ENCODE measurements at places on chromosomes 13 and 19.

- DNase-seq: no peak
Measured at GRCh38 chr19:5881543-5882299, 11.4 kb upstream of the FUT5 start.

DNA sequence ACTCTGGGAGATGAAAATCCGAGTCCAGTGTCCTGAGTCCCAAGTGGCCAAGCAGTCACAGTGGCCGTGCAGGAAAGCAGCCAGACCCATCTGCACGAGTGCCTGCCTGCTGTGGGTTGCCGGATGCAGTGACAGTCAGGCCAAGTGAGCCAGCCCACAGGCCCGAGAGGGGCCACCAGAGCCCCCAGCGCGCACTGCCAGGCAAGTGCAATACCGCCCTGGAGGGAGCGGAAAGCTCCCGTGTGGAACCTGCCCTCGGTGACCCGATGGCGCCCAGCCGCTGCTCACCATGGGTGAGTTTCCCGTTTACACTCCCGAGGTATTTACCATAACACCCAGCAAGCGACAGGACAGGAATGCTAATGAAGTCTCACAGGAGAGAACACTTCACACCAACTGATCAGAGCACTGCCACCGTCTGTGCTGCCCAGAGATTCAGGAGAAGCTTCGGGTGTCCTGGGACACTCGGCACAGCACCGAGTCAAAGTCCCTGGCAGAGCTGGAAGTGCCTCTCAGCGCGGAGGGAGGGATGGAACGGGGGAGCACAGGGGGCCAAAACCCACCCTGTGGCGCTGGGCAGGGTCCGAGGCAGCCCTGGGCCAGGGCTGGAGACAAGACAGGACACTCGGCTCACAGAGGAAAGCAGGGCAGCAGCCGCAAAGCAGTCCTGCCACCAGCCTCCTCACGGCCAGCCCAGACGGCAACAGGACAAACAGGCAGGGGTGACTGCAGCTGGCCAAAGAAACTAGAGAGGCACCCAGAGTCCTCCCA, 21.3 kb upstream of the TINCR start:
- no peak for DNase-seq

GRCh38 chr19:10010939-10011338, 635 bp upstream of the COL5A3 start:
- no peak for DNase-seq

- DNase-seq: no peak
Measured at GRCh38 chr19:39224910-39225309, 19.9 kb downstream of the IFNL3 start.

- DNase-seq: peak; percentile 13
Measured at GRCh38 chr19:45402298-45403061, 2.4 kb downstream of the PPP1R13L start.

DNA sequence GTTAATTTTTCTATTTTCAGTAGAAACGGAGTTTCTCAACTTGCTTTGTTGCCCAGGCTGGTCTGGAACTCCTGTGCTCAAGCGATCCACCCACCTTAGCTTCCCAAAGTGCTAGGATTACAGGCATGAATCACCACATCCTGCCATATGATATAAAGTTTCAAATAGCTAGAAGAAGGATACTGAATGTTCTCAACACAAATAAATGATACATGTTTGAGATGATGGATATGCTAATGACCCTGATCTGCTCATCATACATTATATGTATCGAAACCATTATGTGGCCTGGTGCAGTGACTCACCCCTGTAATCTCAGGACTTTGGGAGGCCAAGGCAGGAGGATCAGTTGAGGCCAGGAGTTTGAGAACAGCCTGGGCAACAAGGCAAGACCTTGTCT, 11.5 kb downstream of the CIB3 start:
- no peak for DNase-seq

DNA sequence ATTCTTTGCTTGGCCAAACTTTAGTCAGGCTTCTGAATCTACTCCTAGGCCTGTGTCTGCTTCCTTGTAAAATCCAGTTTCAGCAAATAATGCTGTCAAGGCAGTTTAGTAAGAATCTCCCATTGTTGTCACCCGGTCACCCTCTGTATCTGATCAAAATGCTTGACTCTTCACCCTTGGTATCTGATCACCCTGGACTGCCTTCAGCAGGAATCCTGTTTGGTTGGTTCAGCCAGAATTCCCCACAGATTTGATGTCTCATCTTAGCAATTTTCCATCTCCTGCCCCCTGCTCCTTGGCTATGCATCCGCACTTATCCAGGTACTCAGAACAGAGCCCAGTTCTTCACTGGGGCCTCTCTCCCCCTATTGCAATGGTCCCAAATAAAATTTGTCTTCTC, 172.4 kb upstream of the UBL3 start:
- no peak for DNase-seq

- no peak for DNase-seq
Measured at GRCh38 chr13:45544520-45544919, 71.0 kb downstream of the ERICH6B start.

DNA sequence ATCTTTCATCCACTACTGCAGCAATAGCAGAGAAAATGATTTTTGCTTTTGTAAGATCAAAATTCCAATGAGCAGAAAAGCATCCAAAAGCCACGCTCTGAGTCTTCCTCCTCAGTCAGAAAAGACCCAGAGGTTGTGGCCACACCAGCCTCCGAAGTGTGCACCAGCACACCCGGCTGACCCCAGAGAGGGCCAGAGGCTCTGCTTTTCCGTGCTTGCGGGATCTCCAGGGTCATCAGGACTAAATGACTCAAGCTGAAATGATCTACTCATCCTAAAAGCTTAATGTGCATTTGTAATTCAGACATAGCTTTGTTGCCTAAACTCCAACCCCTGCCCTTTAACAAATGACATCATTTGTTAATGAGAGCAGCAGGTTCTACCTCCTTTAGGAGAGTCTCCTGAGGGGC, 16.5 kb downstream of the RXFP2 start:
- DNase-seq: no peak

DNA sequence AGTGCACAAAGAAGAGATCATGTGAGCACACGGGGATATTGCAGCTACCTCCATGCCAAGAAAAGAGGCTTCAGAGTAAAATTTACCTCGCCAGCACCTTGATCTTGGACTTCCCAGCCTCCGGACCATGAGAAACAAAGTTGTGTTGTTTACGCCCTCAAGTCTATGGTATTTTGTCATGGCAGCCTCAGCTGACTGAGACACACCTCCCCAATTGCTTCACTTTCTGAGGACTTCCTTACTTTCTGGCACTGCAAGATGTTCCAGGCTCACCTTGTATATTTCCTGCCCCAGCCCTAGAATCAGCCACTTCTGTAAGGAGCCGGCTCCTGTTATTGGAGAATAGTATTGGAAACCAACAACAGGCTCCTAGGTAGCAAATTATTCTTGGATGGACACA, 6.6 kb upstream of the CEBPG start:
- no peak for DNase-seq

GRCh38 chr13:113781571-113781970, 22.5 kb downstream of the TMEM255B start:
- no peak for DNase-seq

DNA sequence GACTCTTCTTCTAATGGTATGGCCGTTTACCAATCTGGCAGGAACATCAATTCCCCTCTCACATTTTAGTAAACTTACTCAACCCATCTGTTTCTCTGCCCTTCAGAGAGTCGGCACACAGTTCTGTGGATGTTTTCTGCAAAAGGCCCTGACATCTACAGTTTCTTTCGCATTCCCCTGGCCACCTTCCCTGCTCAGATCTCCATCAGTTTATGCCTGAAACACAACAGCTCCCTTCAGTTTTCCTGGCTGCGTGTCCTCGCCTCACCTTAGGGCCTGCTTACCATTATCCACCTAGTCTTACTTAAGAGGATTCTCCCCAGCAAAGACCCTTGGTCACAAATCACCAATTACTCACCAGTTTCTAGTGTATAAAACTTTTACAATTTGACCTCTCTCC, 25.2 kb downstream of the COL4A1 start:
- DNase-seq: no peak

DNA sequence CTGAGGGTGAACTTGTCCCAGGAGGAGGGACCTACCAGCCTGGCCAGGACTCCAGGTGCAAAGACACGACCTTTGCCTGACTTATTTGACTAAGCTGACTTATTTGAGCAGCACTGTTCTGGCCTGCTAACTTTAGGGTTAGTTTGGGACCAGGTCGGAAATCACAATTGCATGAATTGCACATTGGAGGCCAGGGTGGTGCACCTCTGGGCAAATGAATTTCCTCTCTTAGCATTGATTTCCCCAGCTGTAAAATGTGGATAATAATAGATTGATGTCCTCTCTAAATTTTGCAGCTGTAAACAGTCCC, 1.4 kb upstream of the BST2 start:
- no peak for DNase-seq

DNA sequence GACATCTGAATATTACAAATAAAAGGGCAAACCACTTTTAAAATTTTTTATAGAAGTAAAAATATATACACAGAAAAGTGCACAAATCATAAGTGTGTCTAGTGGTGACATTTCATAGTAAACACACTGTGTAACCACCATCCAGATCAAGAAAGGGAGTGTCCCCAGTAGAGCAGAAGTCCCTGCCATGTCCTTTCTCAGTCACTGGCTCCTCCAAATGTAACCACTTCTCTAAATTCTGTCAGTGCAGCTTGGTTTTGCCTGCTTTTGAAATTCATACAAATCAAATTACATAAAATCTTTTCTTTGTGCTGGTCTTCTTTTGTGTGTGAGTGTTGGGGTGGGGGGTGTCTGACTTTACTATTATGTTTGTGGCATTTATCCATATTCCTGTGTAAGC, 116.5 kb downstream of the RBM26 start:
- no peak for DNase-seq

DNA sequence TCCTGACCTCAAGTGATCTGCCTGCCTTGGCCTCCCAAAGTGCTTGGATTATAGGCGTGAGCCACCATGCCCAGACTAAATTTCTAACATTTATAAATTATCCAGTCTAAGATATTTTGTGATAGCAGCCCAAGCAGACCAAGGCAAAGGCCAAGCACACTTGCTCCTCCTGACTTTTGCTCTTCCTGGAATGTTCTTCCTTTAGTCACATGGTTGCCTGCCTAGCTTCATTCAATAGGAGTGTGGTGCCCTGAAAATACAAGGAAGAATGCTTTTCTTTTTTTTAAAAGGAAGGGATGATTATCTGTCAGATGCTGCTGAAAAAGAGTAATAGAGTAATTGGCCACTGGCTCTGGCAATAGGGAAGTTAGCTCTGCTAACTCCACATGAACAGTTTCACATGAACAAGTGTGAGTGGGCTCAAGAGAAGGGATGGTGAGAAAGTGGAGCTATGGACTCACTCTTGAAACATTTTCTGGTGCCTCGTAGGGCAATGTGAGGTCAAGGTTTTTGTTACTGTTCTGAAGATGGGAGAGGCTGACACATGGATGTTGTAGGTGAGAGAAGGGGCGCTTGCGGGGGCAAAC, 47.1 kb downstream of the USPL1 start:
- DNase-seq: no peak

GRCh38 chr19:55901369-55902079, 30.6 kb downstream of the NLRP13 start:
- no peak for DNase-seq

DNA sequence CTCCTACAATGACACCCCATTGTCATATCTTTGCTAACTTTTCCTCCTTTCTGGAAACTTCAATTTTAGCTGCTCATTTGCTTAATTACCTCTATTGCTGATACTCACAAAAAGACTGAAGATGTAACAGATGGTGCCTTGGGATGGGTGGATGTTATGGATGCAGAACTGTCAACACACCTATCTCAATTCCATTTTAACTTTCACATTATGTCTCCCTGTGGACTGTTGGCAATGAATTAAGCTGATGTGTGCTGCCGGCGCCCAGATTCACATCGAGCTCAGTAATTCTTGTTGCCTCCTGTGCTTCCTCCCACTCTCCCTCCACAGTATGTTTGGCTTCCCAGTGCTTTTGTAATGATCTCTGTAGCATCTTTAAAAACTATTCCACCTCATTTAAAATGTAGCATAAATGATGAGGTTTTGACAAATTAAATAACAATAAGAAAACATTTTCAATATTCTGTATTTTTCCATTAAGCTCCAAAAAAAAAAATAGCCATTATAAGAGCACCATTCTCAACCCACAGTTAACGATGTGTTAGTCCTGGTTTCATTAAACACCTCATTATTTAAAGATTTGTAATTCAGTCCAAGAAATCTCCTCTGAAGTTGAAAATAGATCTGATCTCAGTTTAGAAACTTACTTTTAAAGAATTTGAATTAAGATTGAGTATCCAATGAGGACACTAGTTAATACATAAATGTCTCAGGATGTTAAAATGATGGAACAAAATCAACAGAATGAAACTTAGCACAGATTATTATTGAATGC, 99.9 kb upstream of the FAM216B start:
- DNase-seq: no peak

DNA sequence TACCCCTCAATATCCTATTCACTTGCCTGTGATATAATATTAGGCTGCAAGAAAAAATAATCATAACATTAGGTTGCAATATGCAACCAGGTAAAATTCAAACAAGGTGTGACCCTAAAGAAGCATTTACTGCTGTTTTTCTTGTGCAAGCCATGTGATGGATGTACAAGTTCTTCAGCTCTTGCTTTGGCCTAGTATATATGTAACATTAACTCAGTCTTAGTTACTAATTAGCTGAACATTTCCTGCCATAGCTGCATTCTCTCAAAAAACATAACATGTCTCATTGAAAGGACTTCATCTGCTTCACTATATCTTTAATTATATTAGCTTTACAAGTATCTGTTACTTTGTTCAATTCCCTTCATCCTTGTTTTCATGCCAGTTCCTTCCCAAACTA, 406.8 kb upstream of the HTR2A start:
- DNase-seq: no peak

GRCh38 chr13:28376604-28377003, 118.3 kb downstream of the FLT1 start:
- DNase-seq: no peak

GRCh38 chr13:65855242-65855805, 1374.8 kb downstream of the PCDH9 start:
- no peak for DNase-seq

GRCh38 chr19:51607920-51608562, 22.2 kb downstream of the SIGLEC5 start:
- DNase-seq: peak; percentile 56

DNA sequence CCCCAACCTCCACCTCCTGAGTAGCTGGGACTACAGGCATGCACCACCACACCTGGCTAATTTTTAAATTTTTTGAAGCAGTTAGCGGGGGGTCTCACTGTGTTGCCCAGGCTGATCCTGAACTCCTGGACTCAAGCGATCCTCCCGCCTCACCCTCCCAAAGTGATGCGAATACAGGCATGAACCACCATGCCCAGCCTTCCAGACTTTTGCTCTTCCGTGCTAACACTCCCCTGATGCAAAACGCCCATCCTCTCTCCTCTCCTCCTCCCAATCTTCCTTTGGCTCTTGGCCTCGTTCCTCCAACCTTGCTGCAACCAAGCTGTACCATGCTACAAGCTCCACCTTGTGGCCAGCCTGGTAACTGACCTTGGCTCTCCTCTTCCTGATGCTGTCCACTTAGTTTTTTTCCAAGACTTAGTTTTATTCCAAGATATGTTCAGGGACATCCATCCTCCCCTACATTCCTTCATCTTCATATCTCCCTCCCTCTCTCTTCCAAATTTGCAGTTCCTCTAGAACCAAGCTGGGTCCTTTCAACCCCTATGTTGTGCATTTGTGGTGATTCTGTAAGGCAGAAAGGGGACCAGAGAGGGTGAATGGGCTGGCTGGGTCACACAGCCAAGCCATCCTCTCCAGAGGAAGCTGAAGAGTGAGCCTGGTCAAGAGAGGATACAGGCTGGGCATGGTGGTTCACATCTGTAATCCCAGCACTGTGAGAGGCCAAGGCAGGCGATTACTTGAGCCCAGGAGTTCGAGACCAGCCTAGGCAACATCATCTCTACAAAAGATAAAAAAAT, 32.8 kb downstream of the TINCR start:
- DNase-seq: no peak

All from CD4-positive, alpha-beta T cell treated with Interleukin-10 for 1 hour (primary cell).